GM18507 (cell line): ENCODE measurements at places on chromosomes 6 and 20.

GRCh38 chr6:33207552-33208090 lies 679 bp upstream of the RING1 start:
- DNase-seq: no peak

GRCh38 chr6:38137608-38138265 lies 318.2 kb downstream of the ZFAND3 start:
- DNase-seq: no peak

- DNase-seq: no peak
Observed at GRCh38 chr20:17485017-17485416, 46.2 kb downstream of the BFSP1 start.

DNA sequence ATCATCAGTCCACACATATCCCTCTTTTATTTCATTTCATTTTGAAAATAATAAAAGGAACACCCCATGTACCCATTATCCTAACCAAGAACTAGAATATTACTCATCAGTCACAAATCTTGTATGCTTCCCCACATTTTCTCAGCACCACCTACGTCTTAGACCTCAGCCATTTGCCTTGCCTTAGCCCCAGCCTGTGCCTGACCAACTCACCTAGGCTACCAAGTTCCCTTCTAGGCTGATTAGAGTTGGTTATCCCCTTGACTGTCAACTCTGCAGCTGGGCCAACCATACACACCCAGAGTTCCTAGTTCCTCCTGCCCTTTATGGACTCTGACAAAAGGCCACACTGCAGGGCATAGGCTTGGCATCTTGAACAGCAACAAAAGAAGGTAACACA lies 33.4 kb upstream of the IPCEF1 start:
- DNase-seq: no peak

- DNase-seq: no peak
Observed at GRCh38 chr6:101926149-101926925, 532.8 kb downstream of the GRIK2 start.

- no peak for DNase-seq
Observed at GRCh38 chr6:36266913-36267644, 2.8 kb upstream of the PNPLA1 start.

GRCh38 chr20:64223526-64224067 lies 32.0 kb upstream of the PCMTD2 start:
- no peak for DNase-seq

GRCh38 chr20:53856300-53857295 lies 213.8 kb downstream of the BCAS1 start:
- DNase-seq: no peak

GRCh38 chr20:36271639-36272546 lies 34.2 kb upstream of the DLGAP4 start:
- DNase-seq: no peak

DNA sequence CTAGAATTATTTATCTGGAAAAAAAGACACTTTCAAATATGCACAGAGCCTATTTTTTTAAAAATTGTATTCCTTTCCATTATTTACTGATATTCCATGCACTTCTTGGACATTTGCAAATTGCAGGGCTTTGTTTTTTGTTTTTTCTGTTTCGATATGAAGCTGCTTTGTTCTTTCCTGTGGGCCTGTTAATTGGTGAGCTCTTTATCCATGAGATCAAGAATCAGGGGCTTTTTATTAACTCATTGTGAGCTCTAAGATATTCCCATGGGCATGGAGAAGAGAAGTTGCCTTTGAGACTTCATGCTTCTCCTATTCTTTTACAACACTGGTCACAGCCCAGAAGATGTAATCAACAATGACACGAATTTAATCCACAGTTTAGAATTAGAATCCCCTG lies 145.1 kb downstream of the SAMD5 start:
- DNase-seq: no peak

GRCh38 chr6:138645976-138646640 lies 127.5 kb upstream of the CCDC28A start:
- no peak for DNase-seq

GRCh38 chr6:113450061-113450465 lies 407.1 kb upstream of the MARCKS start:
- no peak for DNase-seq

DNA sequence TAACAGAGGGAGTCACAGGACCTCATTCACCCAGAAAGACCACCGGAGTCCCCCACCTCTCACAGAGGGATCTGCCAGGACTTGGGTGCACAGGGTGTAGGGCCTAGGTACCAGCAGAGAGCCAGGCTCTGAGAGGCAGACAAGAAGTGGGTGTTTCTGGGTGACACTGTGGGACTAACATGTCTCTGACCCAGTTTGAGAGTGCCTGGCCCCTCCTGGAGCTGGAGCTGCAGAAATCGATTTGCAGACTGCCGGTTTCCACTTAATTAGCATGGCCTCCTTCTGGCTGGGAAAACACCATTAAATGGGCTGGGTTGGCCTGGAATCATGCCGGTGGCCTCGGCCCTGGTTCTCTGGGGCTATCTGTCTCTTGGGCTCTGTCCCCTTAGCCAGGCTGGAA lies 59.2 kb downstream of the PPP1R16B start:
- DNase-seq: no peak

GRCh38 chr6:75852721-75853120 lies 103.7 kb downstream of the MYO6 start:
- DNase-seq: no peak

DNA sequence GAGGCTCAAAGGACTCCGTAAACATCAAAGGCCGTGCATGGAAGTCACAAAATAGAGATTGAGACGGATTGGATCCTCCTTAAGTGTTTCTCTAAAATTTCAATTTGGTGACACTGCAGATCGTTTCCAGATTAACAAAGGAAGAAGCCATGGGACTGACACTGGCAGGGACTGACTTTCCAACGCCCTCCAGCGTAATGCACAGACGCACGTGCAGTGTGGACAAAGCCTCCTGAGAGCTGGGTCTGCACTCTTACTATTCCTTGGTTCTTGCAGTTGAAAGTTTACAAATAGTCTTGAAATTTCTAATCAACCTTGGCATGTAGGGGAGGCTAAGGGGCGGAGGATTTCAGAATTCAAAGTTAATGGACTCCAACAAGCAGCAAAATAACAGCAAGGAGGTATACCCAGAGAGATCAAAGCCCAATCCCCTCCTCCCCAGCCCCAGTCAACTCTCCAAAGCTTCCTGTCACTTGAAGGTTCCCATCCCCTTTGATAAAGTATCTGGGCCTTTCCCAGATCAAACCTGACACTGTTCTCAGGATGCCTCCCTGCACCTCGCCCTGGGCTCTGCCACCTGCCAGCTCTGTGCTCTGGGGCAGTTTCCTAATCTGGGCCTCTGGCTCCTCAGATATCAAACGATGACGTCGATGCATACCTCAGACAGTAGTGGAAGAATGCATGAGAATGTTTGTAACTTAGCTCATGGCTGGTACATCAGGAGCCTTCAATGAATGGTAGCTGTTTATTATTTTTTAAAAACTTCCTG lies 106.5 kb upstream of the TRAF3IP2 start:
- DNase-seq: no peak

GRCh38 chr20:16713066-16713465 lies 16.8 kb upstream of the SNRPB2 start:
- DNase-seq: no peak

- no peak for DNase-seq
Observed at GRCh38 chr6:168871642-168872315, 381.9 kb downstream of the THBS2 start.

- DNase-seq: no peak
Observed at GRCh38 chr20:51447765-51448148, 94.8 kb downstream of the NFATC2 start.
